ENCODE measurements at places on chromosomes 1 and 21.

DNA sequence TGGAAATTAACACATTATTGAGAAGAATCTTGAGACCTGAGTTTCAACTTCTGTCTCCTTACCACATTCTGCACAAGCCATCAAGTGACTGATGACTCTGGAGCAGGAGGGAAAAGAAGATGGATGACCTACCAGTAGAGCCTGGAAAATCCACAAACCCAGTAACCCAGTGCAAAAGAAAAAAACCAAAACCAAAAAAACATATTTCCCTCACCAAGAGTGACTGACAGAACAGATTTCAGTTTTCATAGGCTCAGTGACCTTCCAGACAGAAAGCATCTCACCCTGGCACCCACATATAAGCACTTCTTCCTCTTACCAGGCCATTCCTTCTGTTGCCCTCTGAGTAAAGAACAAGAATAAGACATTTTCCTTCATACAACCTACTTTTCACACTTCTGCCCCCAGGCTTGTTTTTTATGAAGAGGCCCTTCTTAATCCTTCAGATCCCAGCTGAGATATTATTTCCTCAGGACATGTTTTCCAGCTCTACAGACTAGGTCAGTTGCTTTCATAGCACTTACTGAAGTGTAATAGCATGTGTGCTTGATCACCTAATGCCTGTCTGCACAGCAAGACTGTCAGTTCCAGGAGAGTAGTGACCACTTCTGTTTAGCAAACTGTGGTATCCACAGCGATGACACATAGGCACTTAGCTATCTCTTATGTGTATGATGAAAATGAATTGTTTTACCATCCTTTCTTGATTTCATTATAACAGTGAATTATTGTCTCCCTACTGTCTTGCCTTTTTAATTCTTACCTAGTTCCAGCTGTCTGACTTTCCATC is 4.0 kb downstream of the TSACC start:
- no peak for DNase-seq

DNA sequence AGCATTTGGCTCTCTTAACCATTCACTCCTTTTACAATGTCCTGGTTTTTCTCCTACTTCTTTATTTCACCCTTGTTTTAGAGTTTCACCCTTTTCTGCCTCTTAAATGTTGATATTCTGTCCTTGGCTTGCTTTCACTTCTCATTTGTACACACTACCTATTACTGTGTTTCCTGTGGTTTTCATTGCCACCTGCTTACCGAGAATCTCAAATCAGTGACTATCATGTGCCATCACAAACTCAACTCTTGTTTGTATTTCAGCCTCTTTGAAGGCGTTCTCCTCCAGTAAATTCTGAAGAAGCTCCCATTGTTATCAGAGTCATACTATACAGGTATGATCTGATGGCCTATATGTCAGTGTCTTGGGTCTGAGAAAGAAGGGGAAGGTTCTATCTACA is 65.7 kb downstream of the NPHS2 start:
- DNase-seq: no peak

GRCh38 chr1:30087465-30087864 is 635.9 kb downstream of the MATN1 start:
- no peak for DNase-seq

DNA sequence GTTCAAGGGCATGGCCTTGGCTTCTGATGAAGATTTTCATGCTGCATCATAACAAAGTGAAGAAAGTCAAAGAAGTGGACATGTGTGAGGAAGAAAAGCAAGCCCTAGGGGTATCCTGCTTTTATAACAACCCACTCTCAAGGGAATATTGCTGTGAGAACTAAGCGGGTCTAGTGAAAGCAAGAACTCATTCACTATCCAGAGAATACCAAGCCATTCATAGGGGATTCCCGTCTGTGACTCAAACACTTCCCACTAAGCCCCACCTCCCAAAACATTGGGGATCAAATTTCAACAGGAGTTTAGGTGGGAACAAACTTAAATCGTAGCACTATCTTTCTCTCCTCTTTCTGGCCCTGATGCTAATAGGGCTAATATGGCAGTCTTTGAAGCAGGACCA is 98.5 kb upstream of the CTTNBP2NL start:
- no peak for DNase-seq

DNA sequence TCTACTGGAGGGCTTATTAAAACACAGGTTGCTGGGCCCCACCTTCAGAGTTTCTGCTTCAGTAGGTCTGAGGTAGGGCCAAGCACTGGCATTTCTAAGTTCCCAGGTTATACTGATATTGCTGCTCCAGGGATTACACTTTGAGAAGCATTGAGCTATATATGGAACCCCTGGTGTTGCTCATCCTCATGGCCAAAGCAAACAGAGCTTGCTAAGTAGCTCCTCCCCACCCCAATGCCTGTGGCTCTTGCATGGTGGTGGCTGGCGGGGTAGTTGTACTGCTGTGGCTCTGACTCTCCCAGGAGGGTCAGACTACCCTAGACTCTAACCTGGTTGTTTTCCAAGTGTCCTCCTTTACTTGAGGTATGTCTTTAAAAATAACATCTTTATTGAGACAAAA is 143.6 kb downstream of the SPATA46 start:
- DNase-seq: no peak

DNA sequence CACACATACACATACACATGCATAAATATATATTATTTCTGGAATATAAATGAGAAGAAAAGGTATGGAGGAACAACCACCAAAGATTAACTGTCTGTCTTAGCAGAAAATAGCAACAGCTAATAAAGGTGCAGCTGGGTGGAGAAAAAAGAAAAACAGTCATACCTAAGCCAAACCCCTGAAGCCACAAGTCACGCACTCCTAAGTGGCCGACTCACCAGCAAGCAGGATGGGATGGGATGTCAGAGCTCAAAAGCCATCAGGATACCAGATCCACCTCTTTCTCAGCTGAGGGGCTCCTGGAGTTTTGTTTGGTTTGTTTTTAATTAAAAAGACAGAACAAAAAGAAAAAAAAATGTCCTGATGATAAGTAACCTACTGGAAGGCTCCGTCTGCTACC is 64.7 kb upstream of the HIVEP3 start:
- DNase-seq: no peak

GRCh38 chr1:110430366-110430765 is 20.6 kb upstream of the PROK1 start:
- no peak for DNase-seq

DNA sequence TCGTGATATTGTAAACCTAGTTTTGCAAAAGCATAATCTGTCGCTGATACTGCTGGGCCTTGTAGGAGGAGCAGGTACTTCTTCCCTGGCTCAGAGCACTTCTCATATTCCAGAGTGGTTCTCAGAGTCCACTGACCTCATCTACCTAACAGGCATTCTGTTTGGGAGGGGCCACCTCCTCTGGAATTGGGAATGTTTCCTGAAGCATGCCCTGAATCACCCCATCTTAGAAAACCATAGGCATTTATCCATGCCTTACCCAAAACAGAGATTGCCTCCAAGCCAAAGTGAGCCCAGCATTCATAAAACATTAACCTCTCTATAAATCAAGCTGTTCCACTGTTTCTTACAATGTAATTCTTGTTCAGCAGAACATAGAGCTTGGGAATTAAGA is 35.1 kb downstream of the SLC44A3 start:
- DNase-seq: no peak

GRCh38 chr1:93252598-93252997 is 72.1 kb downstream of the CCDC18 start:
- DNase-seq: no peak

GRCh38 chr1:112396653-112397471 is 848 bp downstream of the CTTNBP2NL start:
- no peak for DNase-seq

GRCh38 chr1:92583821-92584760 is 97.4 kb upstream of the GFI1 start:
- DNase-seq: no peak

DNA sequence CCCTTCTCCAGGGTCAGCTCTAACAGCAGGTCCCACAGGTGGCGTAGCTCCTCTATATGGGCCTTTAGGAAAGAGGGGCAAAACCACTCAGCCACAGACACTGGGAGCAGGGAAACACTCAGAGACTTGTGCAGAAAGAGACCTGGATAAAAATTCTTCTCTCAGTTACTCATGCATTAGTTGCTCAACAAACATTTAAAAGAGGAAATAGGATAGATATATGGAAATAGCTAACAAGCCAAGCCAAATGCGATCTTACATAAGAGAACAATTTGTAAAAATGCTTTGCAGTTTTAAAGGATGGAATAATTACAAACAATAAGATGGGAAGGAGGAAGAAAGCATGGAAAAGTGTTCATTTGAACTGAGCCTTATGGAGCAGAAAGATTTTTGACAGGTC is 4.9 kb downstream of the SPTA1 start:
- DNase-seq: no peak

DNA sequence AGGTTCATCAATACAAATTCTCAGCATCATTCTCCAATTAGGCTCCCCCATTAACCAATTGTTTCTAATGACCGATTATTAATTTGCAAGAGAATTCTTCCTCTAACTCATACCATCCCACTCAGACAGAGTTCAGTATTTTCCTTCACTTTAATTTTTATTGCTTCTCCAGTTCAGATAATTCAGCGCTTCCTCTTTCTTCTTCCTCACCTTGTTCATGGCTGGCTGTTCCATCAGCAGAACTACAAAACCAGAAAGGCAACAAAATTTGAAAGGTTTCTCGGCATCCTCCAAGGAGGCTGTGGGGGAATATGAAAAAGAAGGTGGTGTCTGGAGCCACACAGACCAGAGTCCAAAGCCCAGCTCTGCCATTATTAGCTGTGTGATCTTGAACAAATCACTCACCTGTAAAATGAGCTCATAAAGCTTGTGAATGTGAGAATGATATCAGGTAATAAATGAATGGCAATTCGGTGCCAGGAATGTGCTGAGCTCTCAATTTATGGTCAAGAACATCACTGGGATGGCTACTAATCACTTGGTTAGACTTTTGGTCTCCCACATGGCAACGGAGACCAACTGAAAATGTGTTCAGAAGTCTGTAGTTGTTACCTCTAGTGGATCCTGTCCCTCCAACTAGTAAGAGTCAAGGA is 11.7 kb upstream of the ZNF436 start:
- DNase-seq: no peak

- DNase-seq: no peak
Measured at GRCh38 chr1:220300442-220301121, 28.3 kb upstream of the RAB3GAP2 start.

GRCh38 chr1:172266528-172267174 is 153.8 kb upstream of the C1orf105 start:
- no peak for DNase-seq

DNA sequence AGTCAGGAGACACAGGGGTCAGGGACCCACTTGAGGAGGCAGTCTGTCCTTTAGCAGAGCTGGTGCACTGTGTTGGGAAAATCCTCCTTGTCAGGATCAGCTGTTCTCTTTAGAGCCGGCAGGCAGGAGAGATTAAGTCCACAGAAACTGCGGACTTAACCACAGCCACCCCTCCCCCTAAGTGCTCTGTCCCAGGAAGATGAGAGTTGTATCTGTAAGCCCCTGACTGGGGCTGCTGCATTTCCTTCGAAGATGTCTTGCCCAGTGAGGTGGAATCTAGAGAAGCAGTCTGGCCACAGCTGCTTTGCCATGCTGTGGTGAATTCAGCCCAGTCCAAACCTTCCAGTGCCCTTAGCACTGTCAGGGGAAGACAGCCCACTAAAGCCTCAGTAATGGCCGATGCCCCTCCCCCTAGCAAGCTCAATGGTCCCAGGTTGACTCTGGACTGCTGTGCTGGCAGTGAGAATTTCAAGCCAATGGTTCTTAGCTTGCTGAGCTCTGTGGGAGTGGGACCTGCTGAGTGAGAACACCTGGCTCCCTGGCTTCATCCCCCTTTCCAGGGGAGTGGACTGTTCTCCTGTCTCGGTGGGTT is 172.8 kb downstream of the ST6GALNAC3 start:
- DNase-seq: no peak

DNA sequence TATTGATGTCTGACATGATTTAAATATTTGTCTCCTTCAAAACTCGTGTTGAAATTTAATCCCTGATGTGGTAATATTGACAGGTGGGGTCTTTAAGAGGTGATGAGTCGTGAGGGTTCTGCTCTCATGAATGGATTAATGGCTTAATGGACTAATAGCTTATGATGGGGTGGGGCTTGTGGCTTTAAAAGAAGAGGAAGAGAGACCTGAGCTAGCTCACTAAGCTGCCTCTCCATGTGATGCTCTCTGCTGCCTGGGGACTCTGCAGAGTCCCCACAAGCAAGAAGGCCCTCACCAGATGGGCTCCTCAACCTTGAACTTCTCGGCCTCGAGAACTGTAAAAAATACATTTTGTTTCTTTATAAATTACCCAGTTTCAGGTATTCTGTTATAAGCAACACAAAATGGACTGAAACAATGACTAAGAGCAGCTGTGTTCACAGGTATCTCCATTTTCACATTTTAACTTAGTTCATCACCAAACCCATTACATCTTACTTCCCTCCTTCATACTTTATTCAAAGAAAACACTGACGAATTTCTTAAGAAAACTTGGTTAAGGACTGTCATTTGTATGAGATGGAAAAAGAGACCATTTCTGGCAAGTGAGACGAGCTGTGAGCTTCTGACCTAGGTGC is 12.1 kb upstream of the AIM2 start:
- DNase-seq: no peak

GRCh38 chr1:34977858-34978257 is 7.3 kb downstream of the TMEM35B start:
- no peak for DNase-seq

DNA sequence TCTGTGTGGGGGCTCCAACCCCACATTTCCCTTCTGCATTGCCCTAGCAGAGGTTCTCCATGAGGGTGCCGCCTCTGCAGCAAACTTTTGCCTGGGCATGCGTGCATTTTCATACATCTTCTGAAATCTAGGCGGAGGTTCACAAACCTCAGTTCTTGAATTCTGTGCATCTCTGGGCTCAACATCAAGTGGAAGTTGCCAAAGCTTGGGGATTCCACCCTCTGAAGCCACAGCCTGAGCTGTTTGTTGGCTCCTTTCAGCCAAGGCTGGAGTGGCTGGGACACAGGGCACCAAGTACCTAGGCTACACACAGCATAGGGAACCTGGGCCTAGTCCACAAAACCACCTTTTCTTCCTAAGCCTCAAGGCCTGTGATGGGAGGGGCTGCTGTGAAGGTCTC is 235.3 kb downstream of the PDE4B start:
- no peak for DNase-seq

- DNase-seq: no peak
Measured at GRCh38 chr21:38342739-38343138, 85.9 kb downstream of the KCNJ15 start.

DNA sequence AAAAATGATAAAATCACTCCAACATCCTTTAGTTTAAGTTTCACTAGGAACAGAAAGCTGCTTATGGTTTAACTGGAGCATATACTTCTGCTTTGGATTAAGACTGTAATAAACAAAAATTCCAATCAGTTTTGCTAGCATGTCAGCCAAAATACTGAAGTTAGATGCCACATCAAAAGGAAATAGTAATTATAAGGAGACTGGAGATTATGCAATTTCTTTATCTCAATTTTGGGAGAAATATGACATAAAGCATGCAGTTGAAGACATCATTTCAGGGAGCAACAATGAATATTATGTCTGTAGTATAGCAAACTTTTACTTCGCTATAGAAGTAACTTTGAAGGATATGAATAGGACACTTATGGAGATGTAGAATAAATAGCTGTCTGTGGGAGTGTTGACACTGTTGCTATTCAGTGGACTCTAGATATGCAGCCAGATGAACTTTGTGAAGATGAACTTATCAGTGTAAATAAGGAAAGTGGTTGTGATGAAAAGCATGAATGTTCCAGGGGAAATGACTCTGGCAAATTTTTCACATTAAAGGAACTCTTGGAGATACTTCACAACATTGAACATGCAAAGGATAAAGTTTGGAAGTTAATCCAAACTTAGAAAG is 107.8 kb downstream of the RABGAP1L start:
- DNase-seq: no peak
